ENCODE measurements at places on chromosomes 12 and 14.

GRCh38 chr12:79407671-79408622 lies 282.8 kb downstream of the PAWR start:
- DNase-seq = no peak

- no peak for DNase-seq
Measured at GRCh38 chr14:89217891-89218290, 199.1 kb downstream of the FOXN3 start.

GRCh38 chr14:100815478-100816285 lies 10.2 kb upstream of the MEG3 start:
- no peak for DNase-seq

- no peak for DNase-seq
Measured at GRCh38 chr12:24012528-24012927, 63.1 kb upstream of the SOX5 start.

- DNase-seq = peak; percentile 35
Measured at GRCh38 chr12:116703214-116703795, 34.6 kb downstream of the SPRING1 start.

- no peak for DNase-seq
Measured at GRCh38 chr14:79420725-79421124, 790.6 kb downstream of the DIO2 start.

DNA sequence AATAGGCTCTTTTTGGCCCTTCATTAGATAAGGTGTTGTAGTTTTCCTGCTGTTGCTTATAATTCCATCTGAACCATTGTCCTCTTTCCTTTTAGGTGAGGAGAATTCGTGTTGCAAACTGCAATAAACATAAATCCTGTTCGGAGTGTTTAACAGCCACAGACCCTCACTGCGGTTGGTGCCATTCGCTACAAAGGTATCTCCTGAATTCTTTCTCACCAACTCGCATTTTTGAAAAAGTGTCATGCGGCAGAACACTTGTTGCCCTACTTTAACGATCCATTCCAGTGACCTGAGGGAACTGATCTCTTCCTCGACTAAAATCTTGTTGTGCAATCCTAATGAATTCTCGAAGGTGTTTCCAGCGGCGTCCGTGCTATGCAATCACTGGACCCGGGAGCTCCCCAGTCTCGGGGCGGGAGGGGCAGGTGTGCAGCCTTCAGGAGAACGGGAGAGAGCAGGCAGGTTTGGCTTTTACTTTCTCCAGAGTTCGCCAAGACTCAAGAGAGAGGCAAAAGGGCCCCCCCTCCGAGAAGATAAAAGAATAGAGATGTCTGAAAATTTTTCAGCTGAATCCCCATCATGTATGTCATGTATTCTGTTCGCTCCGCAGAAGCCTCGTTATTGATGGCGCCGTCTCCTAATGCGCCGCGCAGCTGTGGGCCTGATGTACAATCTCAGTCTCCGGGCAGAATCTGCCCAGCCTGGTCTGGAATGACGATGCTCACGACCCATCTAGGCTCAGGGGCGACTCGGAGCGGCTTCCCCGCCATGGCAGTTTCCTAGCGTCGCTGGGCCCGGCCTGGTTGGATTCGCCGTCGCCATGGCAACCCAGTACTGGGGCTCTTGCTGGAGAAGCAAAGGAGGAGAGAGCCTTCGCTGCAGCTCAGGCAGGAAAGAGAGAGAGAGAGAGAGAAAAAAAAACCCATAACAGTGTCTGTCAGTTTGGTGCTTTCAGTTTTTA lies 38.2 kb downstream of the PLXNC1 start:
- DNase-seq = no peak

- DNase-seq = no peak
Measured at GRCh38 chr12:92248977-92249376, 103.3 kb upstream of the BTG1 start.

DNA sequence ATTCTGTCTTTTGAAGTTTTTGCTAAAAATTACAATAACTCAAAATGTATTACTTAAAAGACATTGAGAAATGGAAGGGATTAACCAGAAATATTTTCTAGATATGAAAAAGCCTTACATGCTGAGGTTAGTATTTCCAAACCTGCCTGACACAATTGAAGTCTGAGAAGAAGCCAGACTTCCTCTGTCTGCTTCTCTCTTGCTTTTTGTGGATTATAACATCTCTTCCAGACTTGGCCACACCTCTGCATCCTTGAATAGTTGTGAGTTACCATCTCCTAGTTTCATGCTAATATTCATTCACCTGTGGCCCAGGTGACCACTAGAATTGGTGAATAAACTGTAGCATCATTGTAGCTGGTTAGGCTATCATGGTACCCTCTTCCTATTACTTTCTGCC lies 497.6 kb downstream of the SLC16A7 start:
- DNase-seq = no peak

DNA sequence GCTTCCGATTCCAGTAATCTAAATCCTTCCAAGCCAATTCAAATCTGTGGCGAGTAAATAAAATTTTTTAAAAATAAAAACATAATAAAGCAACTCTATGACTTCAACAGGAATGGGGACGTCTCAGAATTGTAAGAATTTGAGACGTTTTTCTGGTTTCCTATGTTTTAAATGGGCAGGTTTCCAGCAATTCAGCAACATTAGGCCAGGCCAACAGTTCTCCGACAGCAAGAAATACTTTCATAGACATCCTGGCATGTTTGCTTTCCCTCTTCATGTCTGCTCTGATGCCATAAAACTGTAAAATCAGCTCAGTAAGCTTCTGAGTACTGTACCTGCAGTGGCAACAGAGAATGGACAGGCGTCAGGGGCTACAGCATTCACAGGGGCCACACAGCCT lies 35.8 kb upstream of the DICER1 start:
- DNase-seq = no peak

- no peak for DNase-seq
Measured at GRCh38 chr12:94791933-94792332, 141.6 kb upstream of the TMCC3 start.

DNA sequence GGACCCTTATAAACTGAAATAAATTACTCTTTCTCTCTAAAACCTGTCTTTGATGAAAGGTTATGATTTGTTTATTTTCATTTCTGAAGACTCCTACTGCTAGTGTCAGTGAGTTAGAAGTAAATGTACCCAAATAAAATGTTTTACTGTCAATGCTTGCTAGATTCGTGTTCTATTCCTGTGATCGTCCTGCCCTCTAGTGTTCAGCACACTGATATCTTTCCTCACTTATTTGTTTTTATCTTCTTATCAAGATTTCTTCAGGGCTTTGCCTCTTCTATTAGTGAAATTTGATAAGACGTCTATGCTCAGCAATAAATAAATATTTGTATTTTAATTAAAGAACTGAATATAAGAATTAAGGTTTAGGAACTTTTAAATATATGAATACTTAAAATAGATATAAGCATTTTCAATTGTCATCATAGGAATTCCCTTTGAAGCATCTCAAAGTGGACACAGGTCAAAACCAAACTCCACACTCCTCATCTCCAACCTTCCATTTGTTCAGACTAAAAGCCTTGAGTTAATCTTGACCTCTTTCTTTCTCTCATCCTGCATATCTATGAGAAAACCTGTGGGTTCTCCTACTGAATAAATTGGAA lies 75.8 kb downstream of the C12orf50 start:
- no peak for DNase-seq

- no peak for DNase-seq
Measured at GRCh38 chr14:31944256-31945073, 132.6 kb upstream of the ARHGAP5 start.

DNA sequence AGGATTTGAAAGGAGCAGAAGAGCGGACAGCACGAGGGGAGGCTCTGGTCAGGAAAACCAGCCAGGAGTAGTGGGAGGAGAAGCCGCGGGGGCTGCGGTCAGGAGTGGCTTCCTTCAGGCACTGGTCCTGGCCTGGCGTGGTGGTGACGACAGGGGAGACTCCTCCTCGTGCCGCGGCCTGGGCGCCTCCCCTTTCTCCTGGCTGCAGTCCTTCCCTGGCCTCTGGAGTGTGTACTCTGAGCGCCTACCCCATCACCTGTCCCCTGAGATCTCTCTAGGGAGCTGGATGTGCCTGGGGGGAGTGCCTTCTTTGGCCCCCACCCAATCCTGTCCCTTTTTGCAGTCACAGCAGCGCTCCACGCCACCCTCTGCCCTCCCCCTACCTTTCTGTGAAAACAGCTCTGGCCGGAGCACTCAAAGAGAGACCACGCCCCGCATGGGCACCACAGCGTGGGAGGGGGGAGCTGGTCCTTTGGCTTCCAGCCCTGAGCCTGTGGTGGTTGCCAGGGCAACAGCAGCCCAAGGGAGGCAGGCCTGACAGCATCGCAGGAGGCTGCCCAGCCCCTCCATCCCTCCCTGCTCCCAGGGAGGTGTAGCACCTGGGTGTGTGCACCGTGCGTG lies 125.9 kb downstream of the CALM1 start:
- no peak for DNase-seq

GRCh38 chr14:95217391-95217900 lies 60.1 kb upstream of the DICER1 start:
- DNase-seq = no peak

- no peak for DNase-seq
Measured at GRCh38 chr14:81276073-81277069, 55.6 kb upstream of the GTF2A1 start.

- no peak for DNase-seq
Measured at GRCh38 chr12:91349476-91349875, 166.9 kb upstream of the DCN start.

- DNase-seq = no peak
Measured at GRCh38 chr12:16562435-16562834, 43.5 kb downstream of the LMO3 start.

DNA sequence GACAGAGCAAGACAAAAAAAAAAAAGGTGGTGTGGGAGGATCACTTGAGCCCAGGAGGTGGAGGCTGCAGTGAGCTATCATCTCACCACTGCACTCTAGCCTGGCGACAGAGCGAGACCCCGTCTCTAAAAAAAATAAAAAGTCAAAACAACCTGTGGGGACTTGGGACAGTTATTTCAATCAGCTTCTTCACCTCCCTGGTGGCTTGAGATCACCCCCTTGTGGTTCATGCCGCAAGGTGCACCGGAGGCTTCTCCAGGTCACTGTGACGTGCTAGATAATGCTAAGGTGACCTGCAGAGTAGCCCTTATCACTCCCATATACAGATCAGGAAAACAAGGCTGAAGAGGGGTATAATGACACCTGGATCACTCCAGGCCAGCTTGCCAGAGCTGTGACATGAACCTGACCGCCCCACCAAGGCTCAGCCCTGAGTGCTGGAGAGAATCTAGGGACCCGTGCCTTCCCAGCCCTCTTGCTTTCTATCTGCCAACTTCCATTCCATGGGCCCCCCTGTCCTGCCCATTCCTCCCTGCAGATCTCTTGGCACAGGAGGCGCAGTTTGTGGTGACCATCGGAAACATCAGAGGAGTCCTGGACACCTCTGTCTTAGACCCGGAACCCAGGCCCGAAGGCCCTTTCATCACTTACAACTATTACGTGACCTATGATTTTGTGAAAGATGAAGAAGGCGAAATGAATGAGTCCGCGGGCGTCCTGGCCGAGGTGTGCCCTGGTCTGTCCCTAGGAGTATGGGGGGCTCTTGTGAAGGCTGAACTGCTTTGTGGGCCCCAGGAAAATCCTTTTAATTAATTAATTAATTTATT lies 8.1 kb downstream of the LRRC43 start:
- DNase-seq = peak; percentile 42

Data from stimulated activated CD8-positive, alpha-beta memory T cell treated with anti-CD3 and anti-CD28 coated beads, Interleukin-7, amount 100 ng/mL, for 24 hours (primary cell).